Hematopoietic multipotent progenitor cell treated with erythropoietin and hydrocortisone succinate and interleukin-3 and kit ligand, for 6 days (in vitro differentiated cells): ENCODE measurements at places on chromosomes 5 and 9.
A peak's percentile ranks its signal among the peaks of the same experiment; 100 is the strongest.

DNA sequence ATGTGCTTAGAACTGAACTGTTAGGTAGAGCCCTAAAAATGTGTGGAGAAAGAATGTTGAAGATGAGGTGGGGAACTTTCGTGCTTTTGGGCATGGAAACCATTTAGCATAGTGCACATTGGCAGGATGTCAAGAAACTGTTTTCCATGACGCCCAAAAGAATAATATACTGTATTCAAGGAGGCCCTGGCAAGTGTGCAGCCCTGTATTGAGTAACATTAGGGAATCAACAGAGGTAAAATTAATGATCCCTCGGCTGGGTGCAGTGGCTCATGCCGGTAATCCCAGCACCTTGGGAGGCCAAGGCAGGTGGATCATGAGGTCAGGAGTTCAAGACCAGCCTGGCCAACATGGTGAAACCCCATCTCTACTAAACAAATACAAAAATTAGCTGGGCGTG, 20.9 kb upstream of the PLIN2 start:
- DNase-seq: no peak

DNA sequence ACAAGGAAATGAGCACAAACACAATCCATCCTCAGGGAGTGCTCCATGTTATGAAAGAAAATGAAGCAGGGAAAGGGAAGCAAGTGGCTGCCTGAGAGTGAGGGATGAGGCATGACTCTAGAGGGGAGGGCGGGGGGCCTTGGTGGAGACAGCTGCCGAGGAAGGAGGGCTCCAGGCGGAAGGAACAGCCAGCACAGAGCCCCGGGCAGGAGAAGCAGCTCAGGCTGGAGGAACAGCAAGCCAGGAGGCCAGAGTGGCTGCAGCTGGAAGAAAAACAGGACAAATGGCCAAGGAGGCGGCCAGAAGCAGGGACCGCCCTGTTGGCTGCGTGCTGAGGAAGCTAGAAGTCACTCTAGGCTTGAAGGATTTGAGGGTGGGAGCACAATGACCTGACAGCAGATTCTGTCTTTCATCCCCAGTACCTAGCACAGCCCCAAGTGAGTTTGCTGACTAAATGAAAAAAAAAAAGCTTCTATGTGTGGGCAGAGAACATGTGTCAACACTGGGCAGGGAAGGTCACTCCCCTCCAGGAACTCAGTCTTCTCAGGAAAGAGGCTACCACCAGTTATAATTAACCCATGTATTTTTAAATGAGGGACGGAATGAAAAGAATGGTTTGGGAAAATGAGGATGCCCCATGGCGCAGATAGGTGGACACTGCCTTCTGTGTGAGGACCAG, 142.8 kb downstream of the DCP2 start:
- no peak for DNase-seq

DNA sequence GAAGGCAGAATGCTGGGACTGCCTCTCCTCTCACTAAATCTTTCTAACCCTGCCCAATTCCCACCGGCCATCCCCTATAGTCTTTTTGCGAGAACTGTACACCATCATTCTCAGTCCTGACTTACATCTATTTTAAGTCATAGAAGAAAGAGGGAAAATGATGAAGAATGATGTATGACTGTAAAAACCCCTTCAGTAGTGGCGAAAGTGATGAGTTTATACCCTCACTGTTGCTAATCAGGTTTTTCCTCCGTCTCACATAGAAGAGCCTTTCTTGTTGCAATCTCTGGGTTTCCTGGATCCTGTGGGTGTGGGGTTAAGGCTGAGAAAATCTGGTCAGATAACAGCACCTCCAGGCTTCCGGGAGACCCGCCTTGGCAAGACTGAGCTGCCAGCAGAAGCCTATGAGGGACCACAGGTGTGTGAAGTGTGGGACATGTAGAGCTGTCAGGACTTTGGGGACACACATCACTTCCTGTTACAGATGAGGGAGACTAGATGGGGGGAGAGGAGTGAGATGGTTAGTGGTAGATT, 147.1 kb upstream of the SLC12A2 start:
- DNase-seq: no peak

- DNase-seq: no peak
Measured at GRCh38 chr5:83548581-83548980, 77.0 kb downstream of the VCAN start.

- no peak for DNase-seq
Measured at GRCh38 chr5:169546346-169546745, 37.2 kb upstream of the SPDL1 start.

DNA sequence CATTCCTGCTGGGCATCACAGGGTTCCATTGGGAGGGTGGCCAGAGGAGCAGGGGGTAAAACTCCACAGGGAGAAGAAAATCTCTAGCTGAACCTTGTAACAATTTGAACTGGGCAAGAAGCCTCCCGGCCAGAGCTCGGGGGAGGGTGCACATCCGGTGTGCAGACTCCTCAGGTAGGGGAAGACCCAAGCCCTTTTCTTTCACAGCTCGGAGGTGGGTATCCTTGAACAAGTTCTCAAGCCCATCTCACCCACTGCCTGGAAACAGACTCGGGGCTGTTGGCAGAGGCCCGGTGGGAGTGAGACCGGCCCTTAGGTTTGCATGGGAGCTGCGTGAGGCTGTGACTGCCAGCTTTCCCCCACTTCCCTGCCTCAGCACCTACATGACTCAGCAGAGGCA, 111.5 kb upstream of the IL7R start:
- no peak for DNase-seq

GRCh38 chr5:167348251-167348926, 943.1 kb upstream of the WWC1 start:
- DNase-seq: no peak

GRCh38 chr5:134604908-134605307, 27.7 kb downstream of the SAR1B start:
- DNase-seq: no peak

- no peak for DNase-seq
Measured at GRCh38 chr9:107932601-107933000, 443.0 kb upstream of the KLF4 start.

DNA sequence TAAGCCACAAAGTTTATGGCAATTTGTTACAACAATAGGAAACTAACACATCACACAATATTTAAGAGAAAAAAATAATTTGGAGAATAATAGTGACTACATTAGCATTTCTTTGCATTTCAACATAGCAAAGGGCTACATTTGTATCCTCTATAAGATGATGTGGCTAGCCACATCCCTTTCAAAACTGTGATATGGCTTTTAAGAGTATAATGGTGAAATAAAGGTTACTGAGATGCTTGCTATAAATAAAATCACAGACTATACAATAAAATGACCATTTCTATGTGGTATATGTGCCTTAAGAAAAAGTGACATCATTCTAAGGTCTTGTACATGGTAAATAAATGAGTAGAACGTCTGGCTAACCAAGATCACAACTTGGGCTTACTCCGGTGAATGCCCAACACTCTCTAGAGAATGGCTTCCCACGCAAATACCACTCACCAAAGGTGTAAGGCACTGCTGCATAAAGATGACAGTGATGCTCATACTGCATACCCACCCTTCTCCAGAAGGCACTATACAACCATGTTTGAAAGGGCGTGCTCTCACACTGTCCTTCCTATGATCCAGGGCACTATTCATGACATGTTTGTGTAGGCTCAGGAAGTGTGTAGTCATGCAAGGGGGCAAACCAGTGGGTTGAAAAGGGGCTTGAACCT, 286.5 kb downstream of the MLLT3 start:
- DNase-seq: no peak

- no peak for DNase-seq
Measured at GRCh38 chr5:135504376-135504775, 31.4 kb downstream of the NEUROG1 start.

DNA sequence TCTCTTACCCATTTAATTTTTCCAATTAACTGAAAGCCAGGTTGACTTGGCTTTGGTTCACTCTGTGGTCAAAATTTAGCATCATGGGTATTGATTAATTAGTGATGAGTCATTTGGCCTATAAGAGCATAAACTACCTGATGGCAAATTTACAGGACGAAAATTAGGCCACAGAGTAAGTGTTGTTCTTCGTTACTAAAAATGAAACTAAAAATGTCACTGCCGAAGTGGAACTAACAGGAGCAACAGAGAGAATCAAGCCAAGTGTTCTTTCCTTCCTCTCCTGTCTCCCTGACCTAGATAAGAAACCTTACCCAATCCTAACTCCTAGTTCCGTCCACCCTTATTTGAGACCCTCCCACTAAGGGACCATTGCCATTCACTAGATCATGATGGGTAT, 176.9 kb downstream of the RAB3C start:
- DNase-seq: peak; percentile 52

GRCh38 chr5:87263498-87263897, 4.2 kb upstream of the RASA1 start:
- DNase-seq: no peak

DNA sequence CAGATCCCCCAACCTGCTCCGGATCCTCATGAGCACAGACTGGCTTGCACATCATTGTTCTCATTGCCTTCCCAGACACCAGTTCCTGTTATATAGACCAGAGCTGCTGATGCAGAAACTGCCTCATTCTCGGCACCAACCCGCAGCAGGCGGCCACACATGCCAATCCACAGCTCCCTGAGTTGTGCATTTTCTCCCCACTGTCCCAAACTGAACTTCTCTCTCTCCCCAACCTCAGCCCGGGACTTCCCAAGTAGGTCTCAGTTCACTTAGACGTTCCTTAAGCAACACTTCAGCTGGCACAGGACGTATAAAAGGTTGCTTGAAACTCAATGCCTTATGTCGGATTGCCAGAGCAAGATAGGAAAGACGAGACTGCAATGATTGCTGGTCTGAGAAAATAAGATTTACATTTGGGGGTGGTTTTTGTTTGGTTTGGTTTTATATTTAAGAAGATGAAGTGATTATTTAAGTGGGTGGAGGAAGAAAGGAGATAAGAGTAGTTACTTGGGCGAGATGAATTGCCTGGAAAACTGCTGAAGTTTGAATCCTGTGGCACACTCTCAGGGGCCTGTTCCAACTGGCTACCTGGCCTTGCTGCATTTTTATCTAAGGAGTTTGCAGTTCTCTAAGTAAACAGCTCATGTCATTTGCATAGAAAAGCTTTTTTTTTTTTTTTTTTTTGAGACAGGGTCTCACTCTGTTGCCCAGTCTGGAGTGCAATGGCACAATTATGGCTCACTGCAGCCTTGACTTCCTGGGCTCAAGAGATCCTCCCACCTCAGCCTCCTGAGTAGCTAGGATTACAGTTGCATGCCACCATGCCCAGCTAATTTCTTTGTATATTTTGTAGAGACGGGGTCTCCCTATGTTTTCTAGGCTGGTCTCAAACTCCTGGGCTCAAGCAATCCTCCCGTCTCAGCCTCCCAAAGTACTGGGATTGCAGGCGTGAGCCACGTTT, 155.4 kb downstream of the GOLPH3 start:
- no peak for DNase-seq

DNA sequence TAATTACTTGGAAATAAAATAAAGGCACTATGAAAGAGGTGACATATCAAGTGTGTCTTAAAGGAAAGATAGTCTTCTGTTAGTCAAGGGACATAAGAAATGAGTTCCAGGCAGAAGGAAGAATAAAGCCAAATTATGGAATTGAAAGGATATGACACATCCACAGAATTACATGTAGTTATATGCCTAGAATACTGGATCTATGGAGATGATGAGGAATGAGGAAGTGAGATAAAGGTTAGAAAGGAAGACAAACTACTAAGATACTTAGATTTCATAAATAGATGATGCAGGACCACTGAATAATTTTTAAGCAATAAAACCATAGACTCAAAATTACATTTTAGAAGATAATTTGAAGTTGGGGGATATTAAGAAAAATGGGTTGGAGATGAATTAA, 609.8 kb downstream of the PTPRD start:
- no peak for DNase-seq

- DNase-seq: peak; percentile 76
Measured at GRCh38 chr9:133374612-133375115, 1.2 kb downstream of the SURF4 start.

- DNase-seq: no peak
Measured at GRCh38 chr9:132099741-132100407, 20.2 kb upstream of the MED27 start.

GRCh38 chr5:158435161-158435616, 576.2 kb upstream of the CLINT1 start:
- DNase-seq: peak; percentile 24

GRCh38 chr9:96256800-96257199, 45.2 kb downstream of the HSD17B3 start:
- DNase-seq: no peak

- no peak for DNase-seq
Measured at GRCh38 chr5:72654231-72654630, 147.0 kb upstream of the ZNF366 start.

- DNase-seq: peak; percentile 73
Measured at GRCh38 chr9:98707166-98708102, 1.3 kb downstream of the GABBR2 start.

GRCh38 chr9:21852754-21853153, 50.3 kb downstream of the MTAP start:
- DNase-seq: no peak

- DNase-seq: no peak
Measured at GRCh38 chr9:4099976-4100735, 199.7 kb downstream of the GLIS3 start.

GRCh38 chr5:172418862-172419814, 35.2 kb downstream of the SH3PXD2B start:
- no peak for DNase-seq

DNA sequence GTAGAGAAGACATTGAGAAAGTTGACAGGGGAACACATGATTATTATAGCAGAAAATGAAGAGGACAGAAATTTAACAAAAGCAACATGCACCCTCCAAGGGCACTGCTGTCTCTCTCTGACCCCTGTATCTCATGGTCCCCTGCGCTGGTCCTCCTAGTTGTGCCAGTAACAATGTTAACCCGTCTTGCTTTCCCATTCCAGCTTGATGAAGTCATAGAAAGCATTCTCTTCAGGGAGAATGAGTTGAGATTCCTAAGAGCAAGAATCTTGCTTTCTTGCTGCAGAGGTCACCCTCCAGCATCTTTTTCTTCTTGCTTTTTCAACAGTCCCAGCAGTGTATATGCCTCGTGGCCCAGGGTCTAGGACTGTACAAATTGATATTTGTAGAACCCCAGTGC, 279.6 kb upstream of the ADAMTSL1 start:
- no peak for DNase-seq

DNA sequence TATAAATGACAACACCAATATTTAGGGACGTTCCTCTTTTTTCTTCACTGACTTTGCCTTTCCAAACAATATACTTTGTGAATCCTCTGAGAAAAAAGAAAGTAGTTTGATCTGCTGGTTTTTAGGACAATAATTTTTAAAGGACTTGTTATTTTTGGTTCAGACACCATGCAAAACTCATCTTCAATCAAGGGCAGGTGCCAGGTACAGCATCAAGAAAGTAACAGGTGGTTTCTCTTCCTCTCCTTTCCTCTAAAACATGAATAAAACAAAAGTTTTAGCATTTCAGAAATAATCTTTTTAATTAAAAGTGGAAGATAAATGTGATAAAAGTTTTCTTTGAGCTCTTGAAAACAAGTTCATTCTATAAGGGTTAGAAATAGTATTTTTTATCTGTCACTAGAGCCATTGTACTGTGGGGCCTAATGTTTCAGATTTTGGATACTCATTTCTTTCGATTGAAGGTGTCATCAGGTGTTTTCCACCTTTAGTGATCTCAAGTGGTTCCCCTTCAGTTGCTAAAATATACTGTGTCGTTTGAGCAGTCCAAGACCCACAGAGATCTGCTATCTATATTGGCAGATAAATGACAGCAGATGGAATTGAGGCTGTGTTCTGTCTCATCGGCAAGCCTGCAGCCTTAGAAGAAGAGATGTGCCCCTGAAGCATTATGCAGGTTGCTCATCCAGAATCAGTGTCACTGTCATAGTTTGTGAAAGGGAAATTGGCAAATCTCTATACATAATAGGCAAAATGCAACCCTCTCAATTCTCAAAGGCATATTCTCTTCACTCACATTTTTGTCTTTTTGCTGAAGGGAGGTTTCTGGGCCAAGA, 499.7 kb downstream of the PDE4D start:
- DNase-seq: no peak

- DNase-seq: no peak
Measured at GRCh38 chr5:110341836-110342235, 384.6 kb downstream of the TMEM232 start.
